CD4-positive, alpha-beta T cell treated with Interleukin-12 subunit alpha and Interleukin-12 subunit beta, for 1 hour (primary cell): ENCODE measurements at places on chromosomes 16 and 17.
A peak's percentile ranks its signal among the peaks of the same experiment; 100 is the strongest.

- DNase-seq: no peak
Measured at GRCh38 chr17:17606416-17607000, 15.0 kb upstream of the PEMT start.

DNA sequence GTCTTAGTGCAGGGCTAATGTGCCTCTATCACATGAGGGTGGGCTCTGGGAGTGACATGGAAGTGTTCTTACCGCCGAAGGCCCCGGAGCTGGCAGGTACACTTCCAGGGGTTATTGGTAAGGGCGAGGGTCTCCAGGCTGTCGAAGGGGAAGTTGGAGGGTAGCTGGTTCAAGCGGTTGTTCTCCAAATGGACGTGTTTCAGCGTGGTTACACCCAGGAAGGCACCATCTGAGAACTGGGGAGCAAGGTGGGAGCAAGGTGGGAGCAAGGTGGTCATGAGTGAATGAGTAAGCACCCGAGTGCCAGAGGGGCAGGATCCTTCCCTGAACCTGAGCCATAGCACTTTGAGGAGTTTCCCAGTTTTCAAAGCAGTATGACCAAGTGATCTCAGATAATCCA lies 3.0 kb downstream of the CHAD start:
- no peak for DNase-seq

- no peak for DNase-seq
Measured at GRCh38 chr17:65154770-65155589, 17.8 kb downstream of the RGS9 start.

DNA sequence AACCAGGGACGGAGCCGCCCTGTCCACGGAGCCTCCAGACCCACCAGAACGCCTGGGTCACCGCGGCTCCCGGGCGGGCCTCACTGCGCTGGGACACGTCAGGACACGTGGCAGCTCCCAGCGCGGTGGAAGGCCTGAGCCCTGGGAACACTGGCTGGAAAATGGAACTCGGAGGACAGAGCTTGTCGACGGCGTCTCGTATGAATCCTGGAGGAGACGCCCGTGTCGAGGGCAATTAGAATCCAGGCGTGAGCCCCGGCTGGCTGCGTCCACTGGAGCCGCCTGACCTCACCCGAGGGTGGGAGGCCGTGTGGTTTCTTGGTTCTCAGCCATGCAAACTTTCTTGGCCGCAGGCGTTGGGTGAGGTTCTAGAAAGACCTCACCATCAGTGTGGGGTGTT lies 173.9 kb downstream of the LAT start:
- no peak for DNase-seq

GRCh38 chr16:86998196-86999001 lies 318.8 kb downstream of the C16orf95 start:
- DNase-seq: no peak

GRCh38 chr16:70653809-70654771 lies 7.7 kb downstream of the IL34 start:
- peak; percentile 81 for DNase-seq

DNA sequence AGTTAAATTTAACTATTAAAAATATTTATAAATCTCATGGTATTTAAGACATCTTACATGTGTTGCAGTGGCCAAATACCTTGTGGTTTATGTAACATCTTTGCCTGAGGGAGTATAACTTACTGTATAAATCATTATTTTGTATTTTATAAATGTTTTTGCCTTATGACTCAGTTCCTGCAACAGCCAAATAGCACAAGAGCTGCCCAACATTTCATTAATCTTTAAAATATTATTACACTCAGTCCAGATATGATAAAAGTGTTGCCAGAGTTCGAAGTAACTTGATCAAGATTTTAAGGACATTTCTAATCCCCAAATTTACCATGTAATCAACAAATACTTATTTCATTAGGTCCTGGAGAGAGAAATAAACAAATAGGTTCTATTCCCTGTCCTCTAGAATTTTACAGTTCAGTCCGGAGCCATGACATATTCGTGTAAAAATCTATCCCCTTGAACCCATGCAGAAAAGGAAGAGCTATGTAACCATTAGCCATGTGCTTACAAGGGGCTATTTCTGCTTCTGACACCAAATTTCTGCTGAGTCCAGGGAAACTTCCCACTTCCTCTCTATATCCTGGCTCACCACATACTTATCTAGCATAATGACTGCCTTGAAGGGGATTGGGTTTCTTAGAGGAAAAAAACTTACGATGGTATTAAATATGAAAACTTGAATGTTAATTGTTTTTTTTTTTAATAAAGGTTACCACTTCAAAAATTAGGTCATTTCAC lies 44.0 kb downstream of the IRX6 start:
- DNase-seq: no peak

- DNase-seq: no peak
Measured at GRCh38 chr16:83870830-83871229, 28.1 kb upstream of the MLYCD start.

DNA sequence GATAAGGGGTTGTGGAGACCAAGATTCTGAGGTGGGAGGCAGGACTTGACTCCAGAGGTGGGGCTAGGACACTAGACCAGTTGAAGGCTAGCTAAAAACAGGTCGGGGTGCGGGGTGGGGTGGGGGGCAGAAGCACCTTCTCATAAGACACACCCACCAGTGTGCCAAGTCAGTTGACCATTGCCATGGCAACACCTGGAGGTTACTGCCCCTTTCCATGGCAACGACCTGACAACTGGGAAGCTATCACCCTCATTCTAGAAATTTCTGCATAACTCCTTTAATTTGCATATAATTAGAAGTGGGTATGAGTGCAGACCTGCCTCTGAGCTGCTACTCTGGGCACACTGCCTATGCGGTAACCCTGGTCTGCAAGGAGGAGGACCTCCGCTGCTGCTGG lies 53.9 kb upstream of the ALOX12 start:
- DNase-seq: no peak

- DNase-seq: no peak
Measured at GRCh38 chr16:12113523-12114345, 137.2 kb downstream of the SNX29 start.

DNA sequence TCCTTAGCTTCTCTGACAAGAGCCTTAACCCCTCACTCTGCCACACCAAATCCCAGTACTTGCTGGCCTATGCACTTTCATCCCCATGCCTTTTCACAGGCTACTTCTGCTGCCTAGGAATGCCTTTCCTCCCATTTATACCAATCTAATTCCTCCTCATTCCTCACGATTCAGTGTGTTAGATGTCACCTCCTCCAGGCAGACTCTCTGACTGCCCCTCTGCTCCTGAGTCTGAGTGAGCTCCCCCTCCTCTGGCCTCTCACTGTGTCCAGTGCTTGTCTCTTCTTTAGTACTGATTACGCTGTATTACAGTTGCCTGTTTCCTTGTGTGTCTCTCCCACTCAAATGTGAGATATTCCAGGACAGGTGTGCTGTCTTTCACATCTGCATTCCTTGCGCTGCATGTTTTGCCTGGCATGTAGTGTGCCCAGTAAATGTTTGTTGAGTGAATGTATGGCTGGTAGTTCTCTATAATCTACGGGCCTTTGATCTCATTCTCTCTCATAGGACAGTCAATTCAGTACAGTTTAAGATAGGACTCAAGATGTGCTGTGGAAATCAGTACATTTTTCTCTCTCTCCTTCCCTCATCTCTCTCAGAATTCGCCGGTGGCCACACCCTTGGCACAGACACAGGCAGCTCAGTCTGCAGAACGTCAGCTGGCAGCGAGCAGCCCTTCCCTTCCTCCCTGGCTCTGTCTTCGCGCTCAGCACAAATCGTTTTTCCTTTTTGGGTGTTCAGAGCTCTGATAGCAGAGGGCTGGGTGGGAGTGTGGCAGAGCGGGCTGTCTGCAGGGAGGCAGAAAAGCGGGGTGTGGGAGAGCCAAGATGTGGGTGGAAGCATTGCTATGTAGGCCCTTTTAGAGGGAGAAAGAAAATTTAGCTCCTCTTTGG lies 18.5 kb downstream of the ARL4D start:
- no peak for DNase-seq

- no peak for DNase-seq
Measured at GRCh38 chr17:71849783-71850768, 270.7 kb upstream of the SOX9 start.

DNA sequence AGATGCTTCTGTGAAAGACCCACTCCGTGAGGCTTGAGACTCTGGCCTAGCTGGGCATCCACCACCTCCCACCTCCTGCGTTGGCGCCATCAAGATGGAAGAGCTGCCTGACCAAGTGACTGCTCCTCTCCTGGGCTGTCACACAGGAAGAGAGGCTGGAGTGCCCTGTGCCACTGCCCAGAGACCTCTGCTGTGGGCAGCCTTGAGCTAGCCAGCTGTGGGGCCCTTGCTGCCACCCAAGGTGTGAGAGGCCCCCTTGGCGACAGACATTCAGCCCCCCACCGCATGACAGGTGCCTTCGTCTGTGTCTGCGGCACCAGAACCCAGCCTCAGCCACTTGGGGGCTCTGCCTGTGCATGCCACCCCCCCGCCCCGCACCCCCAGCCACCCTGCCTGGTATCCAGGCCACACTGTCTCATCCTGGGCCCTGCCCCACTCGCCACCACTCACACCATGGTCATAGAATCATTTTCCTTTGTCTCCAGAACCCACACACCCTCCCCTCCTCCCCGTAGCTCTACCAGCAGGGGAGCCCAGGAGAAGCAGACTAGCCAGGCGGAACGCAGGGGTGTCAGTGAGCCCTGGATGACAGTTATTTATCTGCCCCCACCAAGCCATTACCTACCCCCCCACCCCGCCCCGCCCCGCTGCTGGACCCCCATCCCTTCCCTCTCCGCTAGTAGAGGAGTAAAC lies 120.9 kb upstream of the LHX1 start:
- no peak for DNase-seq

- DNase-seq: no peak
Measured at GRCh38 chr16:56332464-56333079, 92.8 kb downstream of the AMFR start.

GRCh38 chr16:67672306-67672705 lies 5.7 kb downstream of the C16orf86 start:
- DNase-seq: no peak

DNA sequence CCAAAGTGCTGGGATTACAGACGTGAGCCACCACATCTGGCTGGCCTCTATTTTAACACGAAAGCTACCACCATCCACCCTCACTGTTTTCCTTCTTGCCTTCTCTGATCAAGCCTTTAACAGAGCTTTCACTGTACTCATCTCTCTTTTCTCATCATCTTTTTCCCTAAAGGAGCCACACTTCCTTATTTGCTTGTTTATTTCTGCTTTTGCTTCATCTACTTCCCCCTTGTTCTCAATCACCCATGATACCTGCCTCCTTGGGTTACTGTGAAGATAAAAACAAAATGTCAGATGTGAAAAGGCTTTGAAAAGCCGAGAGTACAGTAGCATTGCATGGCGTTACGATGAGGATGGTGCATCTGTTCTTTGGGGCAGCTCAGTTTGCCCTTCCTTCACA lies 79.9 kb downstream of the ZNF18 start:
- no peak for DNase-seq

GRCh38 chr17:83152227-83152744 lies 72.9 kb downstream of the METRNL start:
- no peak for DNase-seq

DNA sequence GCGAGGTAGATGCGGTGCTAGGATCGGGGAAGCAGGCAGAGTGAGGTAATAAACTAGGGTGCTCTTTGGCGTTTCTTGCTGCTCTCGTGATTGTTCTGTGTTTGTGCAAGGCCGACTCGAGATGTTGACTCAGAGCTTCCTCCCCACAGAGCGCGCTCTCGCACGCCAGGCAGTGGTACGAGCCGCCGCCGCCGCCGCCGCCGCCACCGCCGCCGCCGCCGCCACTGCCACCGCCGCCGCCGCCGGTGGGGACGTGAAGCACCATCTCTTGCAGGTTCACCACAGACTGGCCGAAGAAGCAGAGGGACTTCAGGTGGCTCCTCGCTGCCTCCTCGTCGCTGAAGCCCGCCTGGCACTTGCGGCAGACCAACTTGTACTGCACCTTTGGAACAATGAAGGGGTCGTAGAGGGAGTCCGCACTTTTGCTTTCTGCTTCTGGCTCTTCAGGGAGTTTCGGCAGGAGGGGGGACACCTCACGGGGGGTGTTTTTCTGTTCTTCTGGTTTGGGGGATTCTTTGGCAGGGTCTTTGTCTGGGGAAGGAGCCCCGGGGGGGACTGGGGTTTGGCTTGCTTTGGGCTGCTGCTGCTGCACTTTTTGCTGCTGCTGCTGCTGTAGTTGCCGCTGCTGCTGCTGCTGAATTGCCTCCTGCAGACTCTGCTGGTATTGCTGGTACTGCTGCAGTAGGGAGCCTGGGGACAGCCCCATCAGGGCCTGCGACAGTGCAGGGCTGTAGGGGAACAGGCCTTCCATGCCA lies 260.2 kb downstream of the ZFHX3 start:
- DNase-seq: peak; percentile 53

GRCh38 chr17:7732981-7733539 lies 15.5 kb downstream of the DNAH2 start:
- DNase-seq: no peak

DNA sequence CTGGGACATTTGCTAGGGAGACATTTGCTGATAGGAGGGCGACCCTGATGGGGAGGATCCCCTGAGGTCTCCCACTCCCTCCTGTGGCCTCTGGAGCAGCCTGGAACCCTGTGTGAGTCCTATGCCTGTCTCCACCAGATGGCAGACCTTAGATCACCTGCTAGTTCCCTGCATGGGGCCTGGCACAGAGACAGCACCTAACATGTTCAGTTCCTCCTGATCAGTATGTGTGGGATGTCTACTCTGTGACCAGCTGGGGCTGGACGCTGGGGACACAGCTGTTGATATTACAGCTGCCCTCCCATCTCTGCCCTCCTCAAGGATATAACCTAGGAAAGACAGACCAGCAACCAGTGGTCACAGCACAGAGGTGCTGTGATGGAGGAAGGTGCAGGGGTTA lies 1.1 kb upstream of the ADCY7 start:
- peak; percentile 66 for DNase-seq

DNA sequence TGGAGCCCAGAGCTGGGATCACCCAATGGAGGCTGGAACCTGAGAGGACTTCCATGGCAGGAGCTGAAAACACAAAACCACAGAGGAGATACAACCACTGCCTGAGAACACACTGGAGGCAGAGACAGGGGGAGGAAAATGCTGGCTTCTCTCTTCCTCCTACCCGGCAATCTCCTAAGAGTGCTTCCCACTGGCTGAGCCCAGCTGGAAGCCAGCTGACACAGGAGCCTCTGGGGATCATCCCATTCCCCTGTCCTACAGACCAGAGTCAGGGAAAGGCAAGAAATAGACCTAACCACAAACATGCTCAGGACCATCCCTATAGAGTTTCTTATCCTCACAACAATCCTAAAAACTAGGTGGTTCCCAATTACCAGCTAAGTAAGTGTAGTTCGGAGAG lies 112.4 kb upstream of the CDH5 start:
- no peak for DNase-seq

- no peak for DNase-seq
Measured at GRCh38 chr17:9350080-9350479, 225.5 kb downstream of the STX8 start.
